ENCODE measurements at places on chromosomes 3 and 15.

DNA sequence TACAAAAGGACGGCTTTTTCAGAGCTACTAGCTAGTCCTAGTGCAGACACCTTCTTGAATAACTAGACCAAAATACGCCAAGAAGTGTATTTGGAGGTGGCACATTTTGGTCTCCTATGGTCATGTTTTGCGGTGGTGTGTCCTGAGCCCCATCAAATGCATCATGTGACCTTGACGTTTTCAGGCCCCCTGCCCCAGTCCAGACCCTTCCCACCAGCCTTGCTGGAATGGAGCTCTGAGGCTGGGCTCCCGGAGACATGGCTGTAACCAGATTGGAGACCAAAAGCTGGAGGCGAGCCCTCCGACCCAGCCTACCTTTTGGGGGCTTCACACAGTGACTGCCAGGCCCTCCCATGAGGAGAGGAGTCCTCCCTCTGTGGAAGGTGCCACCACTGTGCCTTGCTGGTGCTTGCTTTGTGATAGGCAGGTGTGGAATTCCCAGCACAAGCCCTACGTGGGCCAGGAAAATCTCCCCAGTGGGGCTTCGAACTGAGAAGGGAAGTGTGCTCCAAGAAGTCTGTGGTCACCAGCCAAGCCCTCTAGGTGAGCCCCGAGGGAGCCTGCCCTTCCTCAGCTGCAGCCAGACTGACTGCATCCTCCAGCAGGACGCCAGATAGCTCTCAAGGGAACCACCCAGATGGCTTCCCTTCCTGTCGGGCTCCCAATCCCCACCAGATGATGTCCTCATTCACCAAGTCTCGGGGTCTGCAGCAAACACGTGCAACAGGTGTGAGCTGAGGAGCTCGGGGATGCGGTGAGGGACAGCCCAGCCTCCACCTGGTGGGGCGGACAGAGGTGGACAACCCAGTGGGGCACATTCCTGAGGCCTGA is 126.2 kb downstream of the ASB7 start:
- no peak for DNase-seq

DNA sequence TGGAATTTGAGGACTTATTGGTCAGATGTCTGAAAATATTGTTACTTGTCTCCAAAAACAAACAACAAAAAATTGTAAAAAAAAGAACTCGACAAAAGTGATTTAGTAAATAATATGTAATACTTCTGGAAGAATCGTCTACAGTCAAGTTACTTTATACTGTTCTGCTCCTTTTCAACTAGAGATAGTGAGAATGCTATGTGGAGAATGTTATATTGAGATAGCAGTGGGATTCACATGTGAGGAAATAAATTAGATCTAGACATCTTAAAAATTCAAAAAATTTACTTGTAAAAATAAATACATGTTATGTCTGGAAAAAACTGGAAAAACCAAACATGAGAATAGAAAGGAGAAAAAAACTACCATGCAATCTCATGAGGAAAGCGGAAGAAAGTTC is 64.9 kb downstream of the SGO1 start:
- no peak for DNase-seq

- DNase-seq, result no peak
Measured at GRCh38 chr3:186496016-186496415, 48.2 kb downstream of the CRYGS start.

- no peak for DNase-seq
Measured at GRCh38 chr3:156170571-156170970, 50.2 kb downstream of the KCNAB1 start.

DNA sequence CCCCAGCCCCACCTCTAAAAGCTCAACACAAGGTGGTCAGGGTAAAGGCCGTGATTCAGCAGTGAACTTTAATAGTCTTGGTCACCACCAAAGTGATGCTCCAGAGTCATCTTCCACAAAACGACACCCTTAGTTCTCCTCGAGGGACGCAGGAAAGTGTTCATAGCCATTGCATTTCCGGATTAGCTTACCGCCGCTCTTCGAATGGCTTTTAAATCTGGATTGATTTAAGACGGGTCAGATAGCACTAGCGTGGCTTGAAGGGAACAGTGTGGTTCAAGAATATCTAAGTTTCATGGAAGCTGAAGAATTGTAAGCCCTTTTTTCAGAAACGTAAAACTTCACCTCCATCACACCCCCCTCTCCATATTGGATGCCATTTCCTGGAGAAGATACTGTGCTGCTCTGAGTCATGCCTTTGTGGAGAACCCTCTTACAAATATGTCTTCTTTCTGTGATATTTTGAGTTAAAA is 829 bp downstream of the RNF7 start:
- no peak for DNase-seq

DNA sequence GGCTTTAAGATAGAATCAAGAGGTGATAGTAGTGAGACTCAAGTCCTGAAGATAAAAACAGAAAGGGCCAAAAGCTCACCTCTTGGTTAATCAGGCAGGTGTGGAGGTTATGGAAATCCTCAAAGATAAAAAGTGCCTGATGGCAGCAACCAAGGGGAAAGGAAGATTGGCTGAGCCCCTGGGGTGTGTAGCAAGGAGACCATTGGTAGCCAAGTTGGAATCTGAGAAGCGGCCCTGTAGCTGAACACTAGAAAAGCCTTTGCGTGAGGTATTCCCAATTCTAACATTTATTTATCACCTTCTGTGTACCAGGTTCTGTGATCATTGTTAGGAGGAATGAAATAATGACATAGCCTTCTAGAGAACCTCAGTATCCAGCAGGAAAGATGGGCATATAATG is 98.9 kb downstream of the ZNF609 start:
- no peak for DNase-seq

GRCh38 chr15:80567721-80568157 is 127.4 kb upstream of the ABHD17C start:
- DNase-seq, result no peak

DNA sequence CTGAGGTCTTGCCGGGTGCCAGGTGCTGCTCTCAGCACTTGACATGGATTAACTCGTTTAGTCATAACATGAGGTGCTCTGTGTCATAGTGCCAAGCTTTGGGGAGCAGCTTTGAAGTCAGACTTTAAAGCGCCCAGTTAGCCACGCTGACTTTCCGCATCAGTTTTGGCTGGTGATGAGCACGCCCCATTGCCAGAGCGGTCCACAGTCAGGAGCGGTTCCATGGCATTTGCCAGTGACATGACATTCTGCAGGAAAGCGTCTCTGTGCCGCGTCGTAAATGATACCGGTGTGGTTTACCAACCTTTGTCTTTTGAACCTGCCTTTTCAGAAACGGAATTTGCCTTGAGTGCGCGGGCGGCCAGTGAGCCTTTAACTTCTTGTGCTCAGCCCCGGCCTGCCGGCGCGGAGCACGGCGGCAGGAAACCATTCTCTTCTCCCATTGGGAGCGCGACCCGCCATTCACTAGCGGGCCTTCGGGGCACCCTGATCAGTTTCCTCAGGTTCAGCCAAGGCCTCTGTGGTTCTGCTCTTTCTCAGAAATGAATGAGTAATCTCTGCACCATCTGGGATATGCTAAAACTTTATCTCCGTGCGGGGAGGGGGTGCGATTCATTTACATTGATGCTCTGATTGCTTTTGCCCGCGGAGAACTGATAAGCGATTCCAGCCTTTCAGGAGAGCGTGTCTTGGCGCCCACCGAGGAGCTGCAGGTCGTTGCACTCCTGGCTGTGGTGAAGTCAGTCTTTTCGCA is 1.7 kb upstream of the SLC2A2 start:
- DNase-seq, result no peak
